ENCODE measurements at places on chromosomes 4 and X. TPM values are rescaled to one million over a fixed set of nuclear protein-coding genes. Genes with fewer than 3 reads are reported as not detected.
A peak's percentile ranks its signal among the peaks of the same experiment; 100 is the strongest.

GRCh38 chrX:134026565-134027311 lies 41.3 kb upstream of the GPC3 start:
- DNase-seq: peak; percentile 5

DNA sequence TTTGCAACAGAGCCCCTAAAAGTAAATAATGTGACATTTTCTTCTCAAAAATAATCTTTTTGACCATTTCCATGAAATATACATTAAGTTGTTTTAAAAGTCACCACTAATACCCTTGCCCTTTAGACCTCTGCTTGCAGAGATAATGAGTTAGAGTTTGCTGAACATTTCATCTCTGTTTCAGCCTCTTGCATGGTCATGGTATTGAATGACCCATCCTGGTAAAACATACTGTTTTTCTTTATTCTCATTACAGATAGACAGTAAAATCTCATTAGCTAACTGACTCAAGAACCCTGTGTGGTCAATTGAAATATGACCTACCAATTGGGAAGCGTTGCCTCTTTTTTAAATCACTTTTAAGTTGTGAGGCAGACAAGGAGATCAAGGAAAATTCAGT lies 916.7 kb downstream of the PDHA2 start:
- DNase-seq: no peak

GRCh38 chr4:172631832-172632231 lies 536.8 kb upstream of the GALNT7 start:
- DNase-seq: no peak

DNA sequence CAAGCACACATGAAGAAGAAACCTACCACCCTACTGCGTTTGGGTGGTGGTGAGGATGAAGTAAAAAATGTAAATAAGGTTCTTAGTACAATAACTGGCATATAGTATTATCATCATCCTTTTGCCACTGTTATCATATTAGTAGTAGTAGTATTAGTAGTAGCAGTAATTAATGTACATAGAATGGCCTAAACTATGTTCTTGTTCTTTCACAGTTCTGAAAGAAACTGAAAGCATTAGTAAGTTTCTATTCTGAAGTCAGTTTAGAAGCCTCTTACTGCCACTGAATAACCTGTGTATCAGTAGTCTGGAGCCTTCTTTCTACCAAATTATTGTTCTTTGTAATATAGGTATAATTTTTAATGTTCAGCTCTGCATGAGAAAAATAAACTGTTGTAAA lies 21.0 kb downstream of the COL4A6 start:
- no peak for DNase-seq

DNA sequence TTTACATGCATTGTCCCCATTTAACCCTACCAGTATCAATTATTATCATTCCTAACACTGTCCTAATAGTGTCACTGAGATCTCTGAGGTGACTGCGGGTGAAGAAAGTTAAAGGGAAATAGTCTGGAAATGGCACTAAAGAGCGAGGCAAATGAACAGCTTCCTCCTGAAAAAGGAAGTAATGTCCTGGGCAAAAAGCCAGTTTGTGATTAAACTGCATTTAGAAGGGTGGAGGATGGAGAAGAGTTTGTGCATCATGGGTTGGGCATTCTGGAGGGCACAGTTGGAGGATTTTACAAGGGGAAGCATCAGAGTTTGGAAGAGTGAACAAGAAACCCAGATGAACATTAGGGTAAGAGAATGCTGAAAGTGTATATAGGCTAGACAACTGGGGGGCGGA lies 60.5 kb upstream of the SLC25A4 start:
- no peak for DNase-seq

DNA sequence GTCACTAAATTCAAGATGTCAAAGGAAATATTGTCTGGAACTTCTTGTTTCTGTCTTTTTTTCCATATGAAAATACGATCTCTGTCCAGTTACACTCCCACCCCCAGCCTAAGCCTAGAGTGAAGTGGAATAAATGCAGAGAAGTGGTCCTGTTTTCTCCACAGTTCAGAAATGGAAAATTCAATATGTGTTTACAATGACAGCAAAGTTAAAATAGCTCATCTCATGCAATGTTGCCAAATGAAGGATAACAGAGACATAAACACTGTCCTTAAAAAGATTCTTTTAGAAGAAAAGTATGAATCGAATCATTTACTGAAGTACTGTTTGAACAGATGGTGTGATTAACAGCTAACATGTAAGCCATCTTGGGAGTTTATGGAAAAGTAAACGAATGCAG lies 160.8 kb upstream of the STK26 start:
- no peak for DNase-seq

GRCh38 chr4:105666693-105667092 lies 41.8 kb downstream of the INTS12 start:
- peak; percentile 16 for DNase-seq

- DNase-seq: no peak
Observed at GRCh38 chrX:147788641-147789350, 122.9 kb upstream of the FMR1 start.

DNA sequence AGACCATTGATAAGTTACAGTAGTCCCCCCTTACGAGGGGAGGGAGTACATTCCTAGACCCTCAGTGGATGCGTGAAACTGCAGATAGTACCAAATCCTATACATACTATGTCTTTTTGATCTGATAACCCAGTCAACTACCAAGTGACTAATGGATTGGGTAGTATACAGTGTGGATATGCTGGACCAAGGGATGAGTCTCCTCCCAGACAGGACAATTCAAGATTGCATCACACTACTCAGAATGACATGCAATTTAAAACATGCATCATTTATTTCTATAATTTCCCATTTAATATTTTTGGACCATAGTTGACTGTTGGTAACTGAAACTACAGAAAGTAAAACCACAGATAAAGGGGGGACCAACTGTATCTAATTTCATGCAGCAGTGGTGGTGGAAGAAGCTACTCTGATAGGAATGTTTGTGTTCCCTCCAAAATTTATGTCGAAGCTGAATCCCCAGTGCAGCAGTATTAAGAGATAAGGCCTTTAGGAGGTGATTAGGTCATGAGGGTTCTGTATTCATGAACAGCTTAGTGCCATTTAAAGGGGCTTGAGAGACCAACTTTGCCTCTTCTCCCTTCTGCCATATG lies 11.9 kb downstream of the HADH start:
- peak; percentile 7 for DNase-seq

GRCh38 chr4:110676241-110676640 lies 53.4 kb upstream of the PITX2 start:
- no peak for DNase-seq

- DNase-seq: no peak
Observed at GRCh38 chrX:7073336-7073735, 74.2 kb upstream of the STS start.

- DNase-seq: no peak
Observed at GRCh38 chr4:114161809-114162208, 182.4 kb upstream of the ARSJ start.

GRCh38 chr4:162803378-162803777 lies 363.3 kb downstream of the NAF1 start:
- DNase-seq: no peak

CT45A2 gene
- not detected for total RNA-seq

MTNR1A gene
- not detected for total RNA-seq

CCSER1 gene
- not detected for total RNA-seq

TRO gene
- 25.8 TPM for total RNA-seq

ADAMTS3 gene
- 2.5 TPM for total RNA-seq

FOXP3 gene
- not detected for total RNA-seq

ODAM gene
- not detected for total RNA-seq

All from IMR-90 (cell line).